ENCODE measurements at places on chromosomes 7 and 10.
A peak's percentile ranks its signal among the peaks of the same experiment; 100 is the strongest.

DNA sequence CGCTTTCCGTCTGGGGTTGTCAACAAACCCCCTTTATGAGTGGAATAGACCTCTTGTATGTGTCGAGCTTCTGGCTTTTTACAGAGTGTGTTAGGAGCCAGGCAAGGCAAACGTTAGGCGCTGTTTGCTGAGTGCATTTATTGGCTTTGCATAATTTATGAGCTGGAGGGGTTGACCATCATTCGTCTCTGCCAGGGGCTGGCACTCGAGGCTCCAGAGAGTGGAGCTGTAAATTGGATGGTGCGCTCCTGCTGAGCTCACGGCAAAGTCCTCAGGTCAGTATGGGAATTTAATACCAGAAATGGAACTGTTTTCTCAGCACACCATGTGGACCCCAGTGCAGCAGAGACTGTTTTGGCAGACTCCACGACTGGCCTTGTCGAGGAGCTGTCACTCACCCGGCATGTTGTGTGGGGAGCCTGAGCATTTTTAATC is 699.4 kb upstream of the GALNT17 start:
- no peak for DNase-seq

DNA sequence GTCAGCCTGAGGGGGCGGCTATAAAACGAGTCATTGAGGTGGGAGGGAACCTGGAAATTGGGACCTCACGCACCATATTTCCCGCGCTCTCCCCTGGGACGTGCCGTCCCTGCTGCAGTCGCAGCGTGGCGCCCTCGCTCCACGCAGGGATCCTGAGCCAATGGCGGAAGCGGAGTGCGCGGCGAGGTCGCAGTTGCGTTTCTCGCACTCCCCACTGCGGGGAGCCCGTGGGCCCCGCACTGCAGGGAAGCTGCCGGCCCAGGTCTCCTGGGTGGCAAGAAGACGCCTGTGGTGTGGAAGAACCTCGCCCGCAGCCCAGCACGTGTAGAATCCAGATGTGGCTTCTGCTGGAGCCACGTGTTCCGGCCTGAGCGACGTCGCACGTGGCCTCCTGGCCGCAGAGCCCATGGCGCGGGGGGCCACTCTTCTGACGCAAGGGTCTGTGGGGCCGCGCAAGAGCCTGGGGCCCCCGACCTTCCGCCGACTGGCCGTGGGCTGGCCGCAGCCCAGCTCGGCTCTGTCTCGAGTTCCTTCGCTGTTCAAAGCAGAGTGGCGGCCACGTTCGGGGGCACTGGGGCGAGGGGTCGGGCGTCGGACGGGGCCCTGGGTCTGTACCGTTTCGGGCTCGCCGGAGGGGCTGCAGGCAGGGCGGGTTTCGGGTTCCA is 26.4 kb downstream of the HIF1AN start:
- peak; percentile 87 for DNase-seq

- DNase-seq: no peak
Observed at GRCh38 chr10:15542817-15543216, 171.7 kb upstream of the FAM171A1 start.

- no peak for DNase-seq
Observed at GRCh38 chr10:9018195-9019173, 964.0 kb downstream of the GATA3 start.

- DNase-seq: no peak
Observed at GRCh38 chr7:2646680-2647571, 15.1 kb downstream of the TTYH3 start.

DNA sequence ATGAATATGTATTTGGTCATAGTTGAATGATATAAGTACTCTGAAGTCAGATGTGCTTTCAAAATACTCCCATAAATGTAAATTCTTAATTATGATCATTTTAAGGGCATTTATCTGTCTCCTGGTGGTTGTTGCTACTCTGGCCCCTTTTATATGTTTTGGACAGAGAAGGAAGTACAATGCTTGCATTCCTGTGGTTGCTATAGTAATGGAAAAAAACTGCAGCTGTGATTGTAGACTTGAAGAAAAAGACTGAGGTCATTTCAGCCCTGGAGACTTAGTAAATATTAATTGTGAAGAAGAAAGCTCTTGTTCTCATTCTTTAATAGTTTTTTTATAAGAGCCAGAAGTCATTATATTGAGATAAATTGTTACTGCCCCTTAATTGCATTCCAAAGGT is 70.2 kb upstream of the FERD3L start:
- no peak for DNase-seq

GRCh38 chr7:151019130-151019447 is 5.2 kb downstream of the ATG9B start:
- DNase-seq: no peak

DNA sequence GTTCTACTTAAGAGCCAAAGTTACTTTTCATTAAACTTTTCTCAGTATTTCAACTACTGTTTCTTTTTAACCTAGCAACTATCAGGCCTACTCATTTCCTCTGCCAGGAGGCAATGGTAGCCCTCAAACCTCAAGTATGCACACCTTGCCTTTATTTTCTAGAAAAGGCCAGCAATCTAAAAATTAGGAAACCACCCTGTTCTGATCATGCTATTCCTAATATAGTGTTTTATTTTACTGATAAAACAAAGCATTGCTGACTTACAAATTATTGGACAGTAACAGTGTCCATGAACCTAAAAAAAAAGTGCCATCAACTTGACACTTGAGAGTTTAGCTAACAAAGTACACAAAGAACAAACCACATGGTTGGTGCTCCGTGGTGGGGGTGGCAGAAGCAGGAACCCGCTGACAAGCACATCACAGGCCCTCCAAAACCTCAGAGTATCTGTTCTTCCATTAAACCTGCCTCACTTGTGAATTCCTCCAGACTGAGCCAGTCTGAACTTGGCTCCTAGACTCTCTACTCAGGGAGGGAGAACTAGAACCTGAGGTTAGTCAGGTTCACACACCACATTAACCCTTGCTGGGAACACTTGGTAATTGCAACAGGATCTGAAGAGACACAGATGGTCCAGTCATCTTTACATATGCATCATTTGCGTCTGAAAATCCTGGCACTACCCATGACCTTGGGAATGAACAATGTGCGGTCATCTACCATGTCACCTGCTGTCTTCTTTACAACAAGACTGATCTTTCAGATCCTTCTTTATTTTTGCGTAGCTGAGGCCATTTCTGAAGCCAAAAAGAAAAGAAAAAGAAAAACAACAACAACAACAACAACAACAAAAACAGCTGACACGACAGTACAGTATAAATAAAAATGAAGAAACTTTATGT is 31.9 kb downstream of the PIP4K2A start:
- no peak for DNase-seq

GRCh38 chr7:55082228-55082603 is 63.4 kb downstream of the EGFR start:
- no peak for DNase-seq

DNA sequence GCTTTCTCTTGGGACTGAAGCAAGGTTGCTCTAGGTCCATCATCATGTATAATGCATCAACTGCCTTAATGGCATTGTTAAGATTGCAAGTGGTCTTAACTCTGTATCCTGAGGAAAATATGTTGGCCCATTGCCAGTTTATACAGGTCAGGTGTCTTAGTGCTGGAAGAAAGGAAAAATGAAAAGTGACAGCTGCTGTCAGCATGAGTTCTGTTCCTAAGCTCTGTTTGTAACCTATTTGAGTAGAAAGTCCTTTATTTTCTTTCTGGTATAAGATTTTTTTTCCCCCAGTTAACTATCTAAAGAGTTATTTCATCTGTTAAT is 127.2 kb downstream of the SRI start:
- DNase-seq: no peak

GRCh38 chr10:102710609-102711008 is 3.6 kb downstream of the ARL3 start:
- no peak for DNase-seq
